ENCODE measurements at places on chromosomes 2 and 18. TPM values are rescaled to one million over a fixed set of nuclear protein-coding genes. Genes with fewer than 3 reads are reported as not detected.
A peak's percentile ranks its signal among the peaks of the same experiment; 100 is the strongest.

- H3K27ac ChIP-seq: peak overlapping the region; percentile 83
- peak; percentile 93 for DNase-seq
- no peaks in the 10 kb centered on the region for H3K27me3 ChIP-seq
- peak overlapping the region; percentile 23 for H3K4me3 ChIP-seq
- H3K36me3 ChIP-seq: no peaks in the 10 kb centered on the region
- H3K4me1 ChIP-seq: peaks cover 53% of the 10 kb centered on the region
These were observed 82.0 kb upstream of the RANBP2 start for GRCh38 chr2:108637304-108637669.

GRCh38 chr2:24231461-24231881 lies 56.6 kb downstream of the FAM228A start:
- no peak overlapping the region for H3K4me3 ChIP-seq
- H3K36me3 ChIP-seq: no peaks in the 10 kb centered on the region
- H3K27me3 ChIP-seq: no peaks in the 10 kb centered on the region
- no peak overlapping the region for H3K27ac ChIP-seq
- peak; percentile 25 for DNase-seq

DNA sequence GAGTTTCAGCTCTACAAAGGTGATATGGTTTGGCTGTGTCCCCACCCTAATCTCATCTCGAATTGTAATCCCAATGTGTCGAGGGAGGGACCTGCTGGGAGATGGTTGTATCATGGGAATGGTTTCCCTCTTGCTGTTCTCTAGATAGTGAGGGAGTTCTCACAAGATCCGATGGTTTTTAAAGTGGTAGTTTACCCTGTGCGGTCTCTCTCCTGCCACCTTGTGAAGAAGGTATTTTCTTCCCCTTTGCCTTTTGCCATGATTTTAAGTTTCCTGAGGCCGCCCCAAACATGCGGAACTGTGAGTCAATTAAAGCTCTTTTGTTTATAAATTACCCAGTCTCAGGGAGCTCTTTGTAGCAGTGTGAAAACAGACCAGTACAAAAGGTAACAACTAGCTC lies 306.0 kb downstream of the LRP1B start:
- no peaks in the 10 kb centered on the region for H3K4me1 ChIP-seq
- H3K27me3 ChIP-seq: no peaks in the 10 kb centered on the region
- H3K36me3 ChIP-seq: no peaks in the 10 kb centered on the region

- H3K27ac ChIP-seq: no peak overlapping the region
- DNase-seq: no peak
- peaks cover 24% of the 10 kb centered on the region for H3K4me1 ChIP-seq
- no peak overlapping the region for H3K4me3 ChIP-seq
- peaks cover 4% of the 10 kb centered on the region for H3K36me3 ChIP-seq
These were observed 49.7 kb downstream of the TNS1 start for GRCh38 chr2:217953011-217953481.

DNA sequence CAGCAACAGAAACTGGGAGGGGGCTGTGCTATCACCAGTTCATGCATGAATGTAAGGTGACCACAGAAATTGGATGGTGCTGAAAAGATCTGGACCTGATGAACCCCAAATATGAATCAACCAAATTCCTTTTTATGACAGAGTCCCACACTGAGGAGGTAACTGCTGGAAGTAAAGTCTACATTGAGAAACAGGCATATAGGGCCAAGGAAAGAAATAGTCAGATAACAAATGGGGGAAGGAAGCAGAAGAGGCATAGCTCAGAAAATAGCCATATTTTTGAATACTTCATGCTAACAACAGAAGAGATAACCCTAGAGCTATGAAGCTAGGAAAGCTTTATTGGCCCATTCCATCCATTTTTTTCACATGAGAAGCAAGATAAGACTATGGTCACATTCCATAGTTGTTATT lies 25.8 kb downstream of the ZC3H6 start:
- peaks cover 14% of the 10 kb centered on the region for H3K4me1 ChIP-seq
- H3K36me3 ChIP-seq: no peaks in the 10 kb centered on the region
- no peaks in the 10 kb centered on the region for H3K27me3 ChIP-seq
- H3K4me3 ChIP-seq: no peak overlapping the region
- H3K27ac ChIP-seq: no peak overlapping the region

DNA sequence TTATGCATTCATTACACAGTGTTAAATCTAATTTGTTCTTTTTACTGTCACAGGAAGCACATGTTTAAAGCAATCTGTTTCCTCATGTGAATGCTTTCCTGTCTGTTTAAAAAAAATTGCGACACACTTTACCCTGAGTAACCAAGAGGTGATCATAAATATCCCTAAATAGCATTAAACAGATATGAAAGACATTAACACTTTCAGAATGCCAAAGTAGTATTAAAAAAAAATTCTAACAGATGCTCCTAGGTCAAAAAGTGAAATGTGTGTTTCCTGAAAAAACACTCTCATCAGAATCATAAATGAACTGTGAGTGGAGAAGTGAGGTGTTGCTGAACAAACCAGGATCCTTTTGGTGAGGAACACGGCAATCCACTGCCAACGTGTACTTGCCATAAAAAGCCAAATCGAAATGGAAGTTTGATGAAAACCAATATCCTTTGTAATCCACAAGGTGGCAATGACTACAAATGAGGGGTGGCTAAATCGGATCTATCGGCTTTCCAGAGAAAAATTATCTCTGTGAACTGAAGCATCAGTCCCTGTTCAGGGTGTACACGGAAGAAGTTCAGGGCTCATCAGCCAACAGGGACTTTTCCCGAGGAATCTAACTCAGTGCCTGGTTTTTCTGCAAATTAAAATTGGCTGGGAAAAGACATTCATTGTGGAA lies 248.9 kb downstream of the TCF4 start:
- H3K4me1 ChIP-seq: peaks cover 23% of the 10 kb centered on the region
- peak overlapping the region; percentile 59 for H3K27ac ChIP-seq
- H3K27me3 ChIP-seq: no peaks in the 10 kb centered on the region

Gene ABCG8
- polyA plus RNA-seq: 0.04 TPM

DNA sequence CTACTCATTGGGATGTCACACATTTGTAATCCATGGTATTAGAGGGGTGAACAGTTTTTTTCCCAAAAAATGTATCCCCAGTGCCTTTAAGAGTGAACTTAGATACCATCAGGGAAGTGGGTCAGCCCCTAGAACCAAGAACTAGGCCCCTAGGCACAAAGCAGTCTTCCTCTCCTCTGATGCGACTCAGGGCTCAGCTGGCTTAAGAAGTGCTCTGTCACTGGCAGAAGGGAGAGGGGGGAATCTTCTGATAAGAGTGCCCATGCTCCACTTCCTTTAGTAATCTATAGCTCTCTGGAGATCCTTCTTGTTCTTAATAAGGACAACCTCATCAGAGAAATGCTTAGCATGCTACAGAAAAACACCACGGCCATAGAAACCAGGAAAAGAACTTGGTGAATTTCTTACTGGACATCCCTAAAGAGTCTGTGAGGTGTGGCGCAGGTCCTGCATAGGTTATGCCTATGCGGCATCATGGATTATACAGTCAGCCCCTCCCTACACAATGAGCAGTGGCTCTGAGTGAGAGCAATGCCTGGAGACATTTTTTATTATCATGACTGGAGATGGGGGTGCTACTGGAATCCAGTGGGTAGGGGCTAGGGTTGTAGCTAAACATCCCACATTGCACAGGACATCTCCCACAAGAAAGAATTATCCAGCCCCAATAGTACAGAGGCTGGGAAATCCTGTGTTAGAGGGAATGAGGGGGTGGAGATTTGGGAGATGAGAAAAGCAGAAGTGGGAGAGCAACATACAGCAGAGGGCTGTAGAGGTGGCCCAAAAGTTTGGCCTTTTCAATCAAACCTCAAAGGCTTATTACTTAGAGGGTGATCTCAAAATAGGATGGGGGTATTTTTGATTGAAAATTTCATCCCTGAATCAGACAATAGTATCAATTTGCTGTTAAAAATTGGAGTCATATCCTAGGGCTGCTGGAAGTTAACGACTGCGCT lies 21.7 kb upstream of the ZNF385B start:
- H3K4me3 ChIP-seq: no peak overlapping the region
- no peaks in the 10 kb centered on the region for H3K36me3 ChIP-seq
- 0 out of 2 replicates have a peak, but pooled peaks cover 8% of the 10 kb centered on the region for H3K27me3 ChIP-seq
- no peak overlapping the region for H3K27ac ChIP-seq

- 0 out of 2 replicates have a peak within 1 kb of the TSS, but pooled peaks have one; percentile 18 for H3K4me3 ChIP-seq
- no peak within 1 kb of the TSS for H3K27ac ChIP-seq
- H3K4me1 ChIP-seq: no peaks in the 10 kb centered on the region
- no peaks in the 10 kb centered on the region for H3K36me3 ChIP-seq
These were observed at the start of gene MYO5B for GRCh38 chr18:50194631-50195532. Gene MYO5B, minus strand, starts transcription at chr18:50195147. Its CDS starts 354 bp downstream, at chr18:50194793.

Gene POTEJ
- polyA plus RNA-seq: not detected

- no peak overlapping the region for H3K27ac ChIP-seq
- peak; percentile 9 for DNase-seq
- no peak overlapping the region for H3K4me3 ChIP-seq
- H3K27me3 ChIP-seq: no peaks in the 10 kb centered on the region
- H3K4me1 ChIP-seq: no peaks in the 10 kb centered on the region
- no peaks in the 10 kb centered on the region for H3K36me3 ChIP-seq
These were observed 1.8 kb upstream of the FAM124B start for GRCh38 chr2:224403657-224404056.

GRCh38 chr2:189621781-189622180 lies 39.5 kb upstream of the ASNSD1 start:
- H3K4me1 ChIP-seq: no peaks in the 10 kb centered on the region
- no peaks in the 10 kb centered on the region for H3K36me3 ChIP-seq
- DNase-seq: no peak
- H3K27me3 ChIP-seq: no peaks in the 10 kb centered on the region
- no peak overlapping the region for H3K27ac ChIP-seq

Gene PDE11A
- polyA plus RNA-seq: 0.75 TPM

Gene CYP27C1
- polyA plus RNA-seq: 0.70 TPM

Gene CFC1
- polyA plus RNA-seq: not detected

DNA sequence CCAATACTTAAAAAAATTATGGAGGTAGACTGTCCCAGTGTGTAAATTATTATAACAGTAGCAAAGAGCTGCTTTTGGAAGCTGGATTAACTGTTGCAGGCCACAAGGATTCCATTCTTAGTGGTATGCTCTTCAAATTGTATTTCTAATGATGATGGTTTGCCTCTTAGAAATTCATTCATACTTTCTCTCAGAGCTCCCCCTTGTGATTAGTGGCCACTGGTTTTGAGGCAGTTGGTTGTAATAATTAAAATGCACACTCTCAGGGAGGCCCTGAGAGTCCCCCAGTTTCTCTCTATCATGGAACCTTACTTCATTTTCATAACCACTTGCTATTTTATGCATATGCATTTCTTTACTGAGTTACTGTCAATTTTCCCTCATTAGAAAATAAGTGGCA lies 122.5 kb downstream of the PLA2R1 start:
- H3K4me1 ChIP-seq: no peaks in the 10 kb centered on the region
- DNase-seq: peak; percentile 24
- H3K27ac ChIP-seq: no peak overlapping the region
- no peaks in the 10 kb centered on the region for H3K27me3 ChIP-seq

GRCh38 chr2:66517772-66518171 lies 82.8 kb downstream of the MEIS1 start:
- H3K4me1 ChIP-seq: no peaks in the 10 kb centered on the region
- no peak for DNase-seq
- no peaks in the 10 kb centered on the region for H3K27me3 ChIP-seq

Gene SCN1A
- 0.08 TPM for polyA plus RNA-seq

Gene LPIN1
- 9.9 TPM for polyA plus RNA-seq

Gene POLE4
- 134 TPM for polyA plus RNA-seq

Gene C2orf78
- polyA plus RNA-seq: not detected

DNA sequence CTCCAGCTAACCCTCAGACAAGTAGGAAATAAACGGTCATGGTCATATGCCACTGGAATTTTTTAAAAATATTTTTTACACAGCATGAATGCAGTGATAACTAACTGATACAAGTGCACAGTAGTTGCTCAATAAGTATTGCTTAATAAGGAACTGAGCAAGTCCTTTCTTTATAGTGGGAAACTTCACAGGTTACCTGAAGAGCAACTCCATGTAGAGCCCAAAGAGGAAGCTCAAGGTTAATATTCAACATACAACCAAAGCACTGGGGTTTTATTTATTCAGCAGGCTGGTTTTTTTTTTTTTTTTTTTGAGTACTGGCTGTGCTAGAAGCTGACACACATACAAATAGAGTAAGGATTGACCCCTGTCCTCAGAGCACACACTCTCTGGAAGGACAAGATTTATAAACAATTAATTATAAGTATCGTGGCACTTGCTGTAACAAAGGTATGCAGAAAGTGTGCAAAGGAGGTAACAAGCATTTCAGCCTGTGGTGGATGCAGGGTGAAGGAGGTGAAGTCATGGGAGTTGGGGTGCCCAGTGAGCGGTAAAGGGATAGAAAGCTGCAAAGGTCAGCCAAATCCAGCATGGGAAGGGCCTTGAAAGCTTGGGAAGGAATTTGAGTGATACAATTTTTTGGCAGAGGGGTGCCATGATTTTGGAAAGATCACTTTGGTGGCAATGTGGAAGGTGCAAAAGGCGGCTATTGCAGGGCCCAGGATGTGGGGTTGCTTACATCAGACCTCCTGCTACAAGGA lies 52.7 kb downstream of the ATOH8 start:
- H3K27ac ChIP-seq: no peak overlapping the region

DNA sequence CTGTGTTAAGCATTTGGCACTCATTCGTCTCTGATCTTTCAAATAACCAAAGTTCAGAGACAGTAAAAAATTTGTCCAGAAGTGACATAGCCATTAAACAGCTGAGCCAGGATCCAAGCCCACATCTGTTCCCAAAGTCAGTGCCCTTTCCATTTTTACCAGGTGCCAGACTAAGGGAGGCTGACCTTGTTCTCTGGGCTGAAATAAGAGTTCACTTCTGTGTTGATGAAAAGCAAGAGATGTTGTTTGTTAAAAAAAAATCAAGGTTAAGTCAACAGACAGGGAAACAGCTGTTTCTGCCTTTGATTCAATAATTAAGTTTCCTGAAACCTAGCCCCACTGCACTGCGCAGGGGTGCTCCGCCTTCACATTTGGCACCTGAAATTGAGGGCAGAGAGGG lies 117.1 kb downstream of the PRKRA start:
- H3K27ac ChIP-seq: no peak overlapping the region
- DNase-seq: no peak
- H3K4me1 ChIP-seq: no peaks in the 10 kb centered on the region
- no peaks in the 10 kb centered on the region for H3K36me3 ChIP-seq

Gene HOXD1
- polyA plus RNA-seq: 2.2 TPM

Gene NDUFS1
- polyA plus RNA-seq: 49.8 TPM

Gene ERFE
- 0.79 TPM for polyA plus RNA-seq

DNA sequence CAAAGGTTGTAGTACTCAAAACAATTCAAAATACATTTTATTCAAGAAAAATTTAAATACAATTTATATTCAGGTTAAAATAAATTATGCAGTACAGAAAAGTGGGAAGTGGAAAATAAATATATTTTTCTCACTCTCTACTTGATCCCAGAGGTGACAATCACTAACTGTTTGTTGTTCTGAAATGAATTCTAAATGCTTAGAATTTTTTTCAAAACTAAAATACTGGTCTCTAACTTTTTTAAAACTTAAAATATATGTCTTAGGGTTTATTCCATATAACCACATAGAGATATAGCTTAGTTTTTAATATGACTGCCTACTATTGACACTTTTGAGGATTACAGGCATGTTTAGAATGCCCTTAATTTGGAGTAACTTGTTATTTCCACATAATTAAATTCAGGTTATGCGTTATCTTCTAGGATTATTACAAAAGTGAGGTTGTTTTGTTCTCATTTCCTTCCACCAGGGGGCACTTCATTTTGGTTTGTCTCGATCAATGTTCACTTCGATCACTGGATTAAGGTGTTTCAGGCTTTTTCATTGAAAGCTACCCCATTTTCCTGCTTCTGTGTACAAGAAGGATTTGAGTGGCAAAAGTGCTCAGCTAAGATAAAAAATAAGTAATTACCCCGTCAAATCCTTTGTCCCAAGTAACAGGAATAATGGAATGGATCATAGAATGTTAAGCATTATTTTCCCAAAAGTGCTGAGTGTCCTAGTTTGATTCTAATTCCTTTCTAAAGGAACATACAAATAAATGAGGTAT lies 27.1 kb upstream of the TFPI start:
- H3K4me3 ChIP-seq: peak overlapping the region; percentile 58
- H3K4me1 ChIP-seq: peaks cover 17% of the 10 kb centered on the region
- peak; percentile 58 for DNase-seq

Gene SFT2D3
- polyA plus RNA-seq: not detected

Gene SLC19A3
- polyA plus RNA-seq: 0.71 TPM

All from GM23248 (cell line).